Astrocyte of the spinal cord (primary cell): ENCODE measurements at places on chromosomes 4 and X.
A peak's percentile ranks its signal among the peaks of the same experiment; 100 is the strongest.

DNA sequence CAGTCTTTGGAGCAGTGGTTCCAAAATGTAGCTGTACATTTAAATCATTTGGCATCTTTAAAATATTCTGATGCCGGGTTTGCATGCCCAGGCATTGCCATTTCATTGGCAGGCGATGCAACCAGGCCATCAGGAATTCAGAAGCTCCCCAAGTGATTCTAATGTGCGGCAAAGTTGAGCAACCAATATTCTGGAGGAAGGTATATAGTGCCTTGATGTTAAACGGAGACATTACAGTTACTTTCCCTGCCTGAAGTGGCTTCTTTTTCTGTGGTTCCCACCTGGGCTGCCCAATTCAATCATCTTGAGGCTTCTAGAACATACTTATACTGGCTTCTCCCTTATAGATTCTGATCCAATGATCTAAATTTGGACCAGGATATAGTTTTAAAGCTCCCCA, 68.7 kb upstream of the PGM2 start:
- DNase-seq: no peak

GRCh38 chrX:50168241-50168687, 32.5 kb downstream of the AKAP4 start:
- no peak for DNase-seq

- no peak for DNase-seq
Observed at GRCh38 chr4:123383566-123383965, 13.0 kb upstream of the SPRY1 start.

GRCh38 chr4:158316264-158316663, 106.0 kb downstream of the TMEM144 start:
- peak; percentile 67 for DNase-seq

DNA sequence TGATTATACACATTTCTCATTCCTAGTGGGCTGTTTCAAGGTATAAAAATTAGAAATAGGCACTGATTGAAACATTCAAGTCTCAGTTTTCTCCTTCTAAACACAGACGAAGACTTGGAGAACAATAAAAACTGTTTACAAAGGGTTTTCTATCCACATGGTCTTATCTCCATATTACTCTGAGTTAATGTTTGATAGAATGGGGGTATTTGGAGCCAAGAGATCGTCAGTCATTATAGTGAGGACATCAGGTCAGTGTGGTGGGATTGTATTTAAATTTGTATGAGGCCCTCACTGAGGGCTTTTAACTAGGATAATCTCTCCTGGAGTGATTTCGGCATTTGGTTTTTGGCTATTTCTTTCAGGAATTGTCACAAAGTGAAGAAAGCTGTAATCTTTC, 16.4 kb upstream of the DYNLT3 start:
- DNase-seq: no peak

GRCh38 chrX:17788439-17788838, 51.1 kb downstream of the SCML1 start:
- DNase-seq: peak; percentile 32

GRCh38 chr4:25860586-25861279, 2.1 kb downstream of the SEL1L3 start:
- DNase-seq: no peak

GRCh38 chr4:107009196-107009968, 26.7 kb downstream of the DKK2 start:
- DNase-seq: no peak

DNA sequence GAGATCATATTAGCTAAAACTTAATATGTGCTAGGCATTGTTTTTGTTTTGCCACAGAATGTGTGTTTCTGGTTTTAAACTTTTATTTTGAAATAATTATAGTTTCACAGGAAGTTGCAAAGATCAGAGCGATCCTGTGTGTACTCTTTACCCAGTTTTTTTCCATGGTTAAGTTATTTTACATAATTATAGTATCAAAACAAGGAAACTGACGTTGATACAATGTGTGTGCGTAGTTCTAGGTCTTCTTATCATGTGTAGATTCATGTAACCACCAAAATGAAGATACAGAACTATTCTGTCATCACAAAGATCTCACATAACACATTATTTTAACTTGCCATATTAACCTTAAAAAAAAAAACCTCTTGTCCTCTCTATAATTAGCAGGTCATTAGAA, 69.2 kb downstream of the BLTP1 start:
- no peak for DNase-seq

GRCh38 chr4:183977707-183978106, 72.6 kb downstream of the STOX2 start:
- DNase-seq: no peak

GRCh38 chr4:119597377-119597776, 31.2 kb downstream of the PDE5A start:
- no peak for DNase-seq

- no peak for DNase-seq
Observed at GRCh38 chr4:109191216-109191615, 111.2 kb downstream of the COL25A1 start.

DNA sequence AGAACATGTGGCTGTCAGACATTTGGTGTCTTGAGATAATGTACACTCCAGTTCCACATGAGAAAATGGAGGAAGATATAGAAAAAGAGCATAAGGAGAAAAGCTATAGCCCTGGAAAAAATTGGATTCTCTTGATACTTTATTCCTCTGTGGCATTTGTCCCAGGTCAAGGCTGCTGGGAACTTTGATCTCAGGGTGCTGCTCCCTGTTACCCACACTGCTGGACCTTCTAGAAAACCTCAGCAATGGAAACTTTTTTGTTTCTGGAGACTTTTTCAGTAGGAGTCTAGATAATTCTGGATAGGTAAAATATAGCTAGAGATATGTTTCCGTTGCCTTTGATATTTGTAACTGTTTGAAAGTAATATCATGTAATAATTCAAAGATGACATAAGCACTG, 11.1 kb downstream of the ADH1C start:
- no peak for DNase-seq

DNA sequence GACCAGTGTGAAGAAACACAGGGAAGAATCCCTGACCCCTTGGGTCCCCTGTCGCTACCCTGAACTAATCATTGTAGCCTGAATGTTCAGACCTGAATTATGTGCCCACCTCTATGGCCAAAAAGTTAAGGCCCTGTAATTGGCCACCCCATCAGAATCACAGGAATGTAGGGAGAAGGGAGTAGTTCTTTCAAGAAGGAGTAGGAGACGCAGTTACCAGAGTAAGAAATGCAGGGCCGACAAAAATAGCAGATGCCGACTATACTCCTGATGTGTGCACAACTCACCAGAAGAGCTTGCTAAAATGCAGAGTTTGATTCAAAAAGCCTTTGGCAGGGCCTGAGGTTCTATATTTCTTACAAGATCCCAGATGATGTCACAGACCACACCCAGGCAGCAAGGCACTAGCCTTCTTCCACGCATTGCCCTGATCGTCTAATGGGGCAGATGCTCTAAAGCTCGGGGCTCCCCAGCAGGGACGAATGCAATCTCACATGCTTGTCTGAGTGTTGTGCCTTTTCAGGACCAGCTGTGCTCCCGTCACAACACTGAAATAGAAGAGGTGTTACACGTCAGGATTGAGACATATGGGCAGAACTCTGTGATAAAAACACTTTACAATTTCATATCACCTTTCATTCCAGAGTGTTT, 161.0 kb upstream of the FAM241A start:
- no peak for DNase-seq

- DNase-seq: peak; percentile 11
Observed at GRCh38 chrX:70398899-70399298, 24.2 kb upstream of the GDPD2 start.

- peak; percentile 72 for DNase-seq
Observed at GRCh38 chrX:10636337-10636736, 16.0 kb upstream of the MID1 start.

DNA sequence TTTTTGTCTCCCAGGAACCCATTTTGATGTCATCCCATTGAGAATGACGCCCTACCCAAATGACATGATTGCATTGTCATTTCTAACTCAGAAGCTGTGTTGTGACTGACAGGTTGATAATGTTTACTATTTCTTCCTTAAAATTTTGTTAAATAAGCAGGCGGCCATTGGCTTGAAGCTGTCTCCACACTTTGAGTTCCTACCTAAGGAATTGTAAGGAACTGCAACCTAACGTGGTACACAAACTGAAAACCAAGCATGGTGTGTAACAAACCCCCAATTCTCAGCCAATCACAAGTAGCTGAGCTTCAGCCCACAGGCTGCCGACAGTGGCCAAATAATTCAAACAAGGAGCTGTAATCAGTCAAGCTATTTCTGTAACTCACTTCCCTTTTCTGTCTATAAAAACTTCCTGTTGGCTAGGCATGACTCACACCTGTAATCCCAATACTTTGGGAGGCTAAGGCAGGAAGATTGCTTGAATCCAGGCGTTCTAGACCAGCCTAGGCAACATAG, 2.9 kb upstream of the MND1 start:
- no peak for DNase-seq

DNA sequence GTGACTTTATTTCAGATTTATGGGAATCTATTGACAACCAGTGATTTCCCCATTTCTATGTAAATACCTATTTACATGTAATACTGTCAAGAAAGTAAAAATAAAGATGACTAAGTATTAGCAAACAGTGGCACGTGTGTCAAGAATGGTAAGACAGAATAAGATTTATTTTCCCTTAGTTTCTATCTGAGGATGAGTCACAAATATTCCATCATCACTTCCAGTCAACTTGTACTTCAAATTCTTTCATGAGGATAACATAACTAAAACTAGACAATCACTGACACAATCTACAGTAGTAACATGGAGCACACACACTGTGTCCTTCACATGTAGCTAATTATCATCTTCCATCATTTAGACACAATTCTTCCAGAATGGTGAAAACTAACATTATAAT, 625.3 kb upstream of the PCDH7 start:
- no peak for DNase-seq

DNA sequence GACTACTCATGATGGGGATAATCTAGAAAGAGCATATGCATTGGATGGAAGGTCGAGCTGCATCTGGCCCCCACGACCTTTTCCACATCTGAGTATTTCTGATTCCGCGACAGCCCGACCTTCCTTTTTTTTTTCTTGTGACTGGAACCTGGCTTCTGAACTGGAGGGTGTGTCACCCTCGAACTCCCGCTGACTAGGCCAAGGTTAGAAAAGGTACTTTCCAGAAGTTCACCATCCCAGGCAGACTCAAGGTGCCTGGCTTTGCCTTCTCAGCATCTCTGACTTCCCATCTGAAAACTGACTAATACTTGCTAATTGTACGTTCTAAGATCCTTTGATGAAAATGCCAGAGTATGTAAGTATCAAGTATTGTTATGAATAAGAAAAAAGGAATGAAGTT, 49.3 kb upstream of the CD40LG start:
- DNase-seq: no peak

DNA sequence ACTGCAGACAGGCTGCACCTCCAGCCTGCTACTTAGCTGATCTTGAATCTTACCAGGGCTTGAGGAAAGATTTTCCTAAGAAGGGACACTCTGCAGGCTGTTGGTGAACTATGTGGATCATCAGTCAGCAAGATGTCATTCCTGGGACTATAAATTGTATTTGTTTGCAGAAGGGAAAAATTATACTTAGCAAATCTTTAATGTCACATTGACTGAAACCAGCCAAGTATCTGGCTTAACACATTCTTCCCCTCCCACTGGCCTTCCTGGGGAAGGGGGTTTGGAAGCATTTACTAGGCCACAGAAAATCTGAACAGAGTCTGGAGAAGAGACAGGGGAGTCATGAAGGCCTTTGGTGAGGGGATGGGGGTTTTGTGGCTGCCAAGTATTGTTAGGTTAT, 156.7 kb upstream of the EOLA2 start:
- peak; percentile 6 for DNase-seq

DNA sequence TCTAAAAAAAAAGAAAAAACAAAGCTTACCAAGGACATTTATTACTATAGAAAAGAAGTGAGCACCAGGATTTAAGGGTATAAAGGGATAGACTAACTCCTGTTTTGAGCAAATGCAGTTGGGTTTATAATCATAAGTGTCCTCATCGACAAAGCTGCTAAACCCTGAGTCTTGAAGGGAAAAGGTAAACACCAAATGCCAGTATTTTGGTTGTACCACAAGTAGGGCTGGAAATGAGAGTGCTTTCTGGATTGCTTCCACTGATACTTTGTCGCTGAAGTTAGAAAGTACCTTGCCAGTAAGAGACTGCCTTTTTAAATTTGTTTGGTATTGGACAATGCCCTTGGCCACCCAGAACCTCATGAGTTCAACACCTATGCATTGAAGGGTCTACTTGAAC, 53.7 kb downstream of the WDFY3 start:
- DNase-seq: no peak

GRCh38 chr4:56575820-56576429, 70.3 kb downstream of the ARL9 start:
- peak; percentile 69 for DNase-seq

GRCh38 chrX:153981771-153982533, 9.4 kb downstream of the TMEM187 start:
- peak; percentile 44 for DNase-seq

- DNase-seq: no peak
Observed at GRCh38 chrX:21657318-21658151, 595 bp downstream of the KLHL34 start.

- no peak for DNase-seq
Observed at GRCh38 chrX:133745349-133745748, 240.0 kb downstream of the GPC3 start.

DNA sequence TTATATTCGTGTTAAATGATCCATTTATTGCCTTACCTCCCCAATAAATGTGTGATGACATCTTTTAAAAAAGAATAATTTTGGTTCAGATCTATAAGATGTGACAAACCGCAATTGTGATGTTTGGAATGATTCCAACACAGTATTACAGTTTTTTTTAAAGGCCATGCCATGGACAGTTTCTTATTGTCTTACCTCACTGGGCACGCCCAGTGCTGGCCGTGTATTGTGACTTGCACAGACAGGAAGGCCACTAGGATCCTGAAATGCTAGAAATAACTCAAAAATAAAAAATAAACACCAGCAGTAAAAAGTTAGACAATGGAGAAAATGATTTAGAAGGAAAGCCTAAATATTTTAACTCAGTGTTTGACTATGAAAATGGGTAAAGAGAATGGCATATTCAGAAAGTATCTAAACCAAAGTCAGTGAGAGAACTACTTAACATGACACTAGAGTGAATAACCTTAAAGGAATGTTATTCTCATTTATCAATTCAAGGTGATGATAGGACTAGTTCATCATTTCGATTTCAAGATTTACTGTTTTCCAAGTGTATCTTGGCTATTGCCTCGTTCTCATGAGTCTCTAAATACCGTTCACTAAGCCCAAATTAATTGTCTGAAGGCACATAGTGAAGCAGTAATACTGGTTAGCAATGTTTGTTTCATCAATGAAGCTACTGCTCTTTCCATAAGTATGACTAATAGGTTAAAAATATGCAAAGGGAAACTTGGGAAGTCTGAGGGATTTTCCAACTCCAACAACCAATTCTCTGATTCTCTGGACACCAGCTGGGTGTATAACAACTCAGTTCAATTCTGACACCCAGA, 46.1 kb upstream of the VEGFC start:
- peak; percentile 68 for DNase-seq

- no peak for DNase-seq
Observed at GRCh38 chr4:8516996-8517550, 63.1 kb upstream of the GPR78 start.
